AG09319 (cell line): ENCODE measurements at places on chromosomes 1 and 21.

GRCh38 chr1:247456021-247456420, 1.9 kb downstream of the OR2B11 start:
- no peak for DNase-seq

GRCh38 chr1:58815686-58816071, 31.8 kb upstream of the JUN start:
- DNase-seq: no peak

DNA sequence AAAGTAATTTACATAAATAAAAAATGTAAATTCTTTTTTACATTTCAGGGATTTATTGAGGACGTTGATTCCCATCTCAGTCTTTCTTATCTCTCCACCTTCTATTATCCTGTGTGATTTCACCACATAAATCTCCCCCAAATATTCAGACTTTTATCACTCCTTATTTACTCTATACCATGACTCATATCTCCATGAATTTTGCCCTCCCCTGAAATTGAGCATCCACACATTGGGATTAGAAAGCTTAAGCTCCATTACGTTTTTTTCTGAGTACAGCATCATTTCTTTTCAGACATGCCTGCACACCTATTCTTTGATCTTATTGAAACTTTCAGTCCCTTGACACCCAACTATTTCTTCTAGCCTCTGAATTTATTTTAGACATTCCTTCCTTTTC, 111.2 kb downstream of the IFI44 start:
- no peak for DNase-seq

DNA sequence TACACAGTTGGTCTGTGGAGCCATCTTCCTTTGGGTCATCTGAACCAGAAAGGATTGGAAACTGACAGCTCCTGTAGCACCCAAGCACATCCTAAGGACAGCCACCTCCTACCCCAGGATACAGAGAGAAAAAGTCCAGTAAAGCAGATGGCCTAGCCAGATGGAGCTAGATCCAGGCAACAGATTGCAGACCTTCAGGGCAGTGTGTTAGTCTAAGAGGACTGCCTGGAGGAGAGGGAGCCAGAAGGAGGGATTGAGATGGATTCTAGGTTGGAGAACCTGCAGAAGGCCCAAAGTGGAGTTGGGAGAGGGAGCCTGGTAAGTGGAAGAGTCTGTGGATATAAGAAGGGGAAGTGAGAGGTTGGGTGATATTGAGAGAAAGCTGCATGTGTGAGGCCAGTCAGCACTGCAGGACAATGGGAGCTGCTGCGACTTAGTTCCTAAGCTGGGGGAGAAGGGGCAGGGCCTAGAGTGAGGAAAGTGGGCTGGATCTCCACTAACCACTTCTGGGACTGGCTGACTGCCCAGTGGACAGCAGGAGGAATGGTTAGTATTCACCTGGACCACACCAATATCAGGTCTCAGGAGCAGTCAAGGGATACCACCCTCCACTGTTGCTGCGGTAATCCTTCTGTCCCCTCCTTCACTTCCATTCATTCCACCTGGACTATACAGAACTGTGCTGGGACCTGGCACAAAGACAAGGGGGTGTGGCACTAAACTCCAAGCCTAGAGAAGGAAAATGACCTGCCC, 13.4 kb downstream of the BCAN start:
- DNase-seq: no peak

- DNase-seq: no peak
Measured at GRCh38 chr1:169588785-169589485, 2.7 kb upstream of the F5 start.

GRCh38 chr1:3551711-3552110, 59.6 kb downstream of the MEGF6 start:
- DNase-seq: no peak

DNA sequence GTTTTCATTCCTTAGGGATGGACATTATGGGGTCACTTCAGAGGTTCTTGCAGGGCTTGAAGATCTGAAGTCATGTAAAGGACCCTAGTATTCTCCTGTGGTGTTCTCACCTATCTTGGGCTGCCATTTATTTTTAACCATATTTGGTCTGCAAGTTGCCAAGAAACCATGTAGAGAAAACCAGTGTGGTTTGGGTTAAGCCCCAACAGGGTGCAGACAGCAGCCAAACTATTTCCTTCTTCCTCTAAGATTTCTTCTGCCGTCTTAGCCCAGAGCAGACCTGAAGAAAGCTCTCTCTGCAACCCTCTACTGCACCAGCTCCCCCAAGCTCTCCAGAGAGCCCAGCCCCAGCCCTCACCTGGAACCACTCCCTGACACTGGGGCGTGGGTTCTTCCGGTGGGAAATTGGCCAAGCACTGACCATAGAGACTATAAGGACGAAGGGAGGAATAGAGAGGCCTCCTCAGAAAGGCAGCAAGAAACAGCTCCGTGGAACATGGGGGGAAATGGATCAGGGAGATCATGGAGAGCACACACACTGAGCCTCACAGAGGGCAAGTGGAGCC, 136.6 kb downstream of the SYF2 start:
- DNase-seq: no peak

DNA sequence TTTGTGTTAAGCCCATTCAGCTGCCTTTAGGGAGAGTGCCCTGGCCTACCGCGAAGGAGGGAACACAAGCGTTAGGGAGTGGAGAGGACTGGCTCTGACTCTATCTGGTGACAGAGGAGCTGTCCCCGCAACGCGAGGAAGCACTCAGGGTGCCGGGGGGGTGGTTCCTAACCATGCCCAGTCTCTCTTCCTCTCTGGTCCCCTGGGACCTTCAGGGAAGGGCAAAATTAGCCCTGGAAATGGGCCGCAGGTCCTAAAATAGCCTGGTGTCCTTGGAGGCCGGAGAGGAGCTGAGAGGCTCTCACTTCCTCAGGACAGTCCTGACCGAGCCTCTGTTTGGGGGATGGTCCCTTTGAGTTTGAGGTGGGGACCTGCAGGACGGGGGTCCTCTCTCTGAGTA, 5.8 kb downstream of the SLC45A1 start:
- no peak for DNase-seq

GRCh38 chr1:50634251-50634650, 211.0 kb upstream of the DMRTA2 start:
- no peak for DNase-seq

GRCh38 chr1:214615109-214615508, 12.1 kb downstream of the CENPF start:
- DNase-seq: no peak
